ENCODE measurements at places on chromosomes 3 and 15.

DNA sequence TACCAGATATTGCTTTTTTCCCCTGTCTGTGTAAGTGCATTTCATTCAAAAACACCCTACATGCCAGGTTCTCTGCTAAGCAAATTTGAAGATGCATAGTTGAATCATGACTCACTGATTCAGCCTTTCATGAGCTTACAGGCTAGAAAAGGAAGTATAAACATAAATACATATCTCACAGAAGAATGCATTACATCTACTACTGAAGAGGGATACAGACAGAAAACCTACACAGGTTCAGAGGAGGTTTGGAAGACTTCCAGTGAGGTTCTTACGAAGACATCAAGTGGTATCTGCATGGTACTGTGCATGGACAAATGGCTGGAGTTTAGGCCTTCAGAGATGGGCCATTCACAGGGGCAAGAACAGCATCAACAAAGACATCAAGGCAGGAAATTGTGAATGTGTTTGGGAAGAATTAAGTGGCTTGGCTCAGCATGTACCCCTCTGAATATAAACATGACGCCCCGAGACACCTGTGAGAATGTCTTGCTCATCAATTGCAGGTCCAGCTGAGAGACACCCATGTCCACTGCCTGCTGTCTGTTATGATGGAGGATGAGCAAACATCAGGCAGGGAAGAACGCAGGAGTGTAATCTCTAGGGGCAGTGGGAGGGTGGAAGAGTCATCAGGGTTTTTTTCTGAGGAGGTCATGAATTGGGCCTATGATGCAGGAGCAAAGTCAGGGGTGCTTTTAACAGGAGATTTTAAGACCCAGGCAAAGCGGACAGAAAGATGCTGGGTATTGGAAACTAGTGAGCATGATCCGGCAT is 105.1 kb upstream of the GALNT15 start:
- DNase-seq = no peak

GRCh38 chr15:39327005-39327730 is 253.7 kb upstream of the THBS1 start:
- DNase-seq = no peak

DNA sequence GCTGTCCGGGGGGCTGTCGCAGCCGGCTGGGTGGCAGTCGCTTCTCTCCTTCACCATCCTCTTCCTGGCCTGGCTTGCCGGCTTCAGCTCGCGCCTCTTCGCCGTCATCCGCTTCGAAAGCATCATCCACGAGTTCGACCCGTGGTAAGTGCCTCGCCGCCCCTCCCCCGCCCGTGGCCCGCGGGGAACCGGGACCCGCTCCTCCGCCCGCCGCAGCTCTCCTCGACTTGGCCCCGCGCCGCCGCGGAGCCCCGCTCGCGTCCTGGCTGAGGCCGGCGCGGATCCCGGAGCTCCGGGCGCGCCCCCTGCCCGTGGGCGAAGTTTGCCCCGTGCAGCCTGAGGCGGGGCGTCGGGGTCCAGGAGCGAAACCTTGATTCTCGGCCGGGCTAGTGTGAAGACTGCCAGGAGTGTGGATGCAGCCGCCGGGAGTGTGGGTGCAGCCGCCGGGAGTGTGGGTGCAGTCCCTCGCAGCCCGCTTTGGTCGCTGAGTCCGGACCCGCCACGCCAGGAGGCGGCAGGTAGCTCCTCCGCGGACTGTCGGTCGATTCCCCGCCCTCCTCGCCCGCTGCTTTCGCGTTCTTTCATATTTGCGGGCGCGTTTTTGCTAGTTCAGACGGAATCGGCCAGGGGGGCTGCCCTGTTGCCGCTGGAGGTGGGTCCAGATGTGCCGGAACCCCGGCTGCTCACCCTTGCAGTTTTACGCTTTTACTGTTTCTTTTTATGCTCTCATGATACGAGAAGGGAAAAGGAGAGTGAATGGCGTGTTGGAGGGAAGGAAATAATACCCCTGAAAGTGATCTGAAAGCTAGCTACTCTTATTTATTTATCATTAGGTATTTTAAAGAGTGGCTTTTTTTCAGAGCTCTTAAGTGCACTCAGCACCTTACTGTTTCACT is 692 bp downstream of the STT3B start:
- peak; percentile 29 for DNase-seq

DNA sequence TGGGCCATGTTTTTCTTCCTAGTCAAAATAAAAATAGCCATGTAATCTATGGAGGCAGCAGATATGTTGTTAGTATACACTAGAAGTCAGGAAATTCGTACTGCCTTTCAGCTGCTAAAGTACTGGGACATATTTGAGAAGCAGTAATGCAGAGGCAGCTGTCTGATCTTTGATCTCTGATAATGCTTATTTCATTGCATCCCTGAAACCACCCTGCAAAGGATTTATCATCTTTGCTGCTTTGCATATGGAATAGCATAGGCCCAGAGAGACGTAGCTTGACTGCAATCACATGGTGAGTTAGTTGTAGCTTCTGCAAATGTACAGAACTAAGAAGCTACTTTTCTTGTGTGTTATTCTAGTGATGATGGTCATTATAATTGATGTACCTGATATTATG is 52.4 kb downstream of the RBM6 start:
- DNase-seq = no peak

GRCh38 chr15:98799461-98800390 is 151.4 kb downstream of the IGF1R start:
- DNase-seq = no peak

DNA sequence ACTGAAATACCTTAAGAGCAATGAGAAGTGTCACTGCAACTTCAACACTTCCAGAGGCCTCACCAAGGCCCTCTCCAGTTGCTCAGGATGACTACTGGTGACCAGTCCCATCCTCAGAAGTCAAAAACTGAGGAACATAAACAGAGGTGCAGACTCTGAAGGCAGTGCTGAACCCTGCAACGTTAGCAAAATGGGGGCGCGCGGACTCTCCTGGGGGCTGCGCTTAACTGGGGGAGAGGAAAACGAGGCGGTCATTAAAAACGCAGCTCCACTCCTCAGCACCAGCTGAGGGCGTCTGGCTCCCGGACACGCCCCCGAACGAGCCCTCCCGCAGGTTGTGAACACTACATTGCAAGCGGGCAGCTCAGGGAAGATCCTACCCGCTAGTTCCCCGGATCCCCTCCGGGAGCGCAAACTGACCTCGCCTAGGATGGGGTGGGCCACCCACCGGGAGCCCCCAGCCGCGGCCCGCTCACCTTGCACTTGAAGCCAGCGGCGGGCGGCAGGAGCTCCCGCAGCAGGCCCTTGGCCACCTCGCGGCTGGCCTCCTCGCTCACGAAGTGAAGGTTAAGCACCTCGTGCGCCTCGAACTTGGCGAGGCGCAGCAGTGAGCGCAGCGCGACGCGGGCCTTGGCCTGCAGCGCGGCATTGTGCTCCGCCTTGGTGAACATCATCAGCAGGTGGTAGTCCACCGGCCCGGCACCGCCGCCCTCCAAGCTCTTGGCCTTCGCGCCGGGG is 711 bp downstream of the XXYLT1 start:
- peak; percentile 93 for DNase-seq

- DNase-seq = no peak
These were observed 372.3 kb downstream of the SV2B start for GRCh38 chr15:91472316-91472756.

GRCh38 chr3:4856986-4857385 is 122.3 kb upstream of the BHLHE40 start:
- no peak for DNase-seq

- DNase-seq = no peak
These were observed 646.1 kb downstream of the SQOR start for GRCh38 chr15:46280762-46281542.

DNA sequence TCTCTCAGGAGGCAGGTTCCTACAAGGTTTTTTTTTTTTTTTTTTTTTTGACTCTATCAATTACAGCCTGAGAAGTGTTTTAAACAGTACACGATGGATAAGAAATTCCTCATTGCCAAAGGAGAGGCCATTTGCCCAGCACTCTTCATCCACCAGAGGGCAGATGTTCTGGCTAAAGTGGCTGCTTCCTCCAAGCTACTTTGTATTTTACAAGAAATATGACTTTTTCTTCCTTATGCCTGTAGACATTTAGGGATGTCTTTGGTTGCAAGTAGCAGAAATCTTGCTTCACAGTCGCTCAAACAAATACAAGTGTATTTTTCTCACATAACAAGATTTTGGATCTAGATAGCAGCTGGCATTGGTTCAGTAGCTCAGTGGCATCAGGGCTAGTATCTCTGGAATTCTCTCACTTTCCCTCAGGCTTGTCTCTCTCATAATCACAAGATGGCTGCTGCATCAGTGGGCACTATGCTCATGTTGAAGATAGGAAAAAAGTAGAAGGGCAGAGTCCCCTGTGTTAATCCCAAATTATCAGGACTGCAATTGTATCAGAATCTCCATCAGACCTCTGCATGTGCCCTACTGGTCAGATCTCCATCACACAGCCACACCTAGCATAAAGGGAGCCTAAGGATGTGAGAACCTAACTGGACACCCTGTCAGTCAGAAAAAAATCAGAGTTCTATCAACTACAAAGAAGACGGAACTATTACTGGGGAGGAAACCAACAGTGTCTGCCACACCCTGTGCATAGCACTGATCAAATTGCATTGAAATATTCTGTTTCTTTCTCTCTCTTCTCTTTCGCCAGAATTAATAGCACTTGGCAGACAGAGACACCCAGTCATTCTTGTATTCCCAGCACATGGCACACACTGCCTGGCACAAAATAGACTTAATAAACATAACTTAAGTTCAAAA is 138.9 kb upstream of the COL8A1 start:
- DNase-seq = no peak

- DNase-seq = no peak
These were observed 174.9 kb downstream of the NSMCE3 start for GRCh38 chr15:29094711-29095110.

DNA sequence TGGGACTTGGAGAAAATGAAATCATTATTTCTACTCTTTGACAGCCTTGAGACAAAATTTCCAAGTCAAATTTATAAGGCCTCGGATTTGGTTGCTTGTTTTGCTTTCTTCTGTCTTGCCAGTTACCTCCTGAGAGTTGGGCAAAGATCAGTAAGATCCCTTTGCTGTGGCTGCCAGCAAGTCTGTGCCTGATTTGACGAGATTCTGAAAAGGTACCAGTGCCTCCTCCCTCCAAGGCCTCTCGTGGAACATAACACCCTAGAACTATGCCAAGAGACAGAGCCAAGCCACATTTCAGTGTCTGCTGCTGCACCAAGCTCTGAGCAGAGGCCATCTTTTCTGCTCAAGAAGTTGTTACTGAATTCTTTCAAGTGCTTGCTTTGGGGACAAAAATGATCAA is 61.0 kb downstream of the GTPBP8 start:
- peak; percentile 31 for DNase-seq

DNA sequence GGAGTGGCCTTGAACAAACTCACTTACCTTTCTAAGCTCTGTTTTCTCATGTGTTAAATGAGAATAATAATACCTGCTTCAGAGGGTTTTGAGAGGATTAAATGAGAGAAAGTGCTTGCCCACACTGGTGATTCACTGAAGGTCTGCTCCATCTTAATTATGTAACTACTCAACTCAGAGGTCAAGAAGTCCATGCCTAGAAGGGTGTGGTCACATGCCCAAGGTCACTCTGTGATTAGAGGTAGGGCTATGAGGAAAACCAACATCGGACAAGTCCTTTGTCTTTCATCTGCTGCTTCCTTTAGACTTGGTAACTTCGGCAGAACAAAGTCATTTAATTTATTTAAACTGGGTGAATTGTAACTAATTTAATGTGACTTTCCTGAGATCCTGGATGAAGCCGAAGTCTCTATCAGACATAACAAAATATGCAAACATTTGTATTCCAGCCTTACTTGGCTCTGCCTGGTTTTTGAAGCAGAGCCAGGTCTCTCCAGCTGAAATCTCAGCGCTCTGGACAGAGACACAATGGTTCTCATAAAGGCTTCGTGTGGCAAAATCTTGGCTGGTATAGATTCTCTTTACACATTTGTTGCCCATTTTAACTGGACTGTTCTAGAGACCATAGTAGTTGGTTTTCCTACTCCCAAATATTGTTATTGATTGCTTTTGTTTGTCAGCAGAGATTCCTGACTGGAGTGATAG is 3.0 kb downstream of the CHRNA7 start:
- DNase-seq = peak; percentile 28

GRCh38 chr3:69364354-69364753 is 21.5 kb downstream of the FRMD4B start:
- no peak for DNase-seq

DNA sequence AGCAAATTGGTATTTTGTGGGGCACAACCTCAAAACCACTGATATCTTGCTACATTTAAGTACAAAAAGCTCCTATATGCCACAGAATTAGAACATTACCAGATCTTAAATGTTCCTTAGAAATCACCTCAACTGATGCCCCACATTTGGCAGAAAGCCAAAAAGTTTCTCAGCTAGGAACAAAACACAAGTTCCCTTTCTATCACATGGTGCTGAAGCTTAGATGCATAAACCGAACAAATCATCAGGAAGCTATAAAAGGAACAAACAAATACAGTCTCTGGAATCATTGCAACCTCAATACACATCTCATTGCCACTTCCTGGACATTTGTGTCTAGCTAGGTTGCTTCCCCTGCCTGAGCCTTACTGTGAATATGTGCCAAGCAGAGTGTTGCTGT is 492.6 kb downstream of the LPP start:
- DNase-seq = no peak

DNA sequence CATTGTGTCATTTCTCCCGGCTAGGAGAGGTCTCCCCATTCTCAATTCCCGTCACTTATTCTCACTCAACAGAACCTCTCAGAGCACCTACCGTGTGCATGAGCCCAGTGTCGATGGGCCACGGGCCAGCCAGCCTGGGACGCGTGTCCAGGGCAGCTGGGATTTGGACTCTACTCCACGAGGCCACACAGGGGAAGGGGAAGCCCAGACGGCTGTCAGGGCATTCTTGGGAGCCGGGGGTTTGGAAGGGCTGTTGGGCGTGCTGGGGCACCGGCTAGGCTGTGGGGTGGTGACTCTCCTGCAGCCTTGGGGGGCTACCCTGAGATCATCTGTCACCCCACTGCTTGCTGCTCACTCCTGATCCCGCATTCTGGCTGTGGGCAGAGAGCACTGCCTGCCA is 41.7 kb upstream of the PCSK6 start:
- no peak for DNase-seq

DNA sequence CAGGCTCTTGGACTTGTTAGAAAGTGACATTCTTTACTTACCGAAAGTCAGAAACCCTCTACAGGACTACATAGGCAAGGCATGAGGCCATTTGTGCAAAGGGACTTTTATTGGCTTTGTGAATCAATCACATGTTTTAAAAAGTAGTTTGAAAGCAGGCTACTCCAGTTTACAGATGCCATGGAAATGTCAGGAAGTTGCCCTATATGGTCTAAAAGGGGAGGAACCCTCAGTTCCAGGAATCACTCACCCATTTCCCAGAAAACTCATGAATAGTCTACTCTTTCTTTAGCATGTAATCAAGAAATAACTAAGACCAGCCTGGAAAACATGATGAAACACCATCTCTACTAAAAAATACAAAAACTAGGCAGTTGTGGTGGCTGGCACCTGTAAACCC is 51.0 kb upstream of the MKRN3 start:
- no peak for DNase-seq

DNA sequence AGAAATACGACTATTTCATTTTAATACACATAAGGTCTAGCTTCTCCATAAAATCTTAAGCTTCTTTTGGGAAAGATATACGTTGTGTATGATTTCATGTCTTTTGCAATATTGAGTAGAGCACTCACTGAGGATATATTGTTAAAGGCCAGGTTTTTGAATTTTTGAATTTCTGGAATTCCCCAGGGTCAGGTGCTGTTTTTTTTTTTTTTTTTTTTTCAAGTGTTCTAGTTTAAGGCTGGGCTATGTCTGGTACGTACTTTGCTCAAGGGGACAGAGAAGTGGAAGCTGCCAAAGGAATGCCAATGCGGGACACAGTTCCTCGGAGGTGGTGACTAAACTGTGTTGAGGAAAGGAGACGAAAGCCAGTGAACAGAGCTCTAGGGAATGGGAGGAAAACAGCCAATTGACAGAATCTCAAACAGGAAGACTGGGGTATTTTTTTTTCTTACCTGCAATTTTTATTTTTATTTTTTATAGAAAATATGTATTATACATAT is 510.5 kb upstream of the CBLB start:
- DNase-seq = no peak

Measured in posterior cingulate gyrus (tissue), 11 donors.